Neural cell (in vitro differentiated cells): ENCODE measurements at places on chromosomes 12 and 14. TPM values are rescaled to one million over a fixed set of nuclear protein-coding genes. Genes with fewer than 3 reads are reported as not detected.

LUM gene
- 0.20 and 0.89 TPM in 2 replicates for polyA plus RNA-seq

SAMD15 gene
- 2.8 and 5.8 TPM in 2 replicates for polyA plus RNA-seq

EIF2S3B gene
- polyA plus RNA-seq = 2.1 and 3.6 TPM in 2 replicates

KRT8 gene
- polyA plus RNA-seq = 0.46 and 3.0 TPM in 2 replicates

CCDC177 gene
- 3.2 and 4.3 TPM in 2 replicates for polyA plus RNA-seq

TMTC2 gene
- polyA plus RNA-seq = 20.3 and 20.6 TPM in 2 replicates

POTEM gene
- polyA plus RNA-seq = not detected in 2 replicates

ANO6 gene
- polyA plus RNA-seq = 7.5 and 9.0 TPM in 2 replicates

KRT72 gene
- polyA plus RNA-seq = not detected in 2 replicates

HSP90B1 gene
- 198 and 242 TPM in 2 replicates for polyA plus RNA-seq

PRH2 gene
- polyA plus RNA-seq = not detected in 2 replicates

VWF gene
- polyA plus RNA-seq = not detected in 2 replicates

DEPDC4 gene
- 1.2 TPM in 1 of 2 replicates, not detected in the other for polyA plus RNA-seq
